ENCODE measurements at places on chromosomes 11 and 22.

DNA sequence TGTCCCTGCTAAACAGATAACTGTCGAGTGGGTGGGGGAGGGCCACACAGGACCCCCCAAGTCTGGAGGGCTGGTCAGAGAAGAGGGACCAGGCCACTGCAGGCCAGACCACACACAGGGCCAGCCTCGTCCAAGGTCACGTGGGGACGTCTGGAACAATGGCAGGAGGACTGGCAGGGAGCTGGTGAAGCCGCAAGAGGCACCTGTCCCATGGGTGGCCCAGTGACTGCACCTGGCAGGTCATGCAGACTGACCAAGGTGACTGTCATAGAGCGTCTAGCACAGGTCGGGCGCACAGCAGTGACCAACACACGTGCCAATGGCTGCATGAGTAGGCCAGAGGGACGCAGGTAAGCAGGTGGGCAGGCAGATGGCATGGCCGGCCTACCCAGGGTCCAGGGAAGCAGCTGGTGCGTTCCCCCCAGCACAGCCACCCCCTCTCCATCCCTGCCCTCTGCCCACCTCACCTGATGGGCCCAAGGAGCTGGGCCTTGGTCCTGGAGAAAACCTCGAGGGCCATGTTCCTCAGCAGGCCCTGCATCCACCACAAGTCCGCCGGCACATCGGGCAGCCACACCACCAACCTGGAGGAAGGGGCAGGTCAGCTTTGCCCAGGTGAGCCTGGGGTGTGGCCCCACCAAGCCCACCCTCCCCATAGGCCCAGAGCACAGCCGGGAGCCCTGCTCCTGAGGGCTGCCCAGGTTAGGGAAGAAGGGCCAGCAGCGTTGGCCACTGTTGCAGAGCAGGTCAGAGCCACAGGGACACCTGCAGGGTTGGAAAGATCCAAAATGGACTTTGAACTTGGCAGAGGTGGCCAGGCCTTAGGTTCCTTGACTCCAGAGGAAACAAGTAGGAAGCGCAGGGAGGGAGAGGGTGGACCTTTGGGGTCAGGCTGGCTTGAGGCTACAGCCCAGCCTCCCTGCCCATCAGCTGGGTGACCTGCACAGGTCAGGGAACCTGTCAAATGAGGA lies 10.4 kb downstream of the PNPLA5 start:
- DNase-seq: no peak

DNA sequence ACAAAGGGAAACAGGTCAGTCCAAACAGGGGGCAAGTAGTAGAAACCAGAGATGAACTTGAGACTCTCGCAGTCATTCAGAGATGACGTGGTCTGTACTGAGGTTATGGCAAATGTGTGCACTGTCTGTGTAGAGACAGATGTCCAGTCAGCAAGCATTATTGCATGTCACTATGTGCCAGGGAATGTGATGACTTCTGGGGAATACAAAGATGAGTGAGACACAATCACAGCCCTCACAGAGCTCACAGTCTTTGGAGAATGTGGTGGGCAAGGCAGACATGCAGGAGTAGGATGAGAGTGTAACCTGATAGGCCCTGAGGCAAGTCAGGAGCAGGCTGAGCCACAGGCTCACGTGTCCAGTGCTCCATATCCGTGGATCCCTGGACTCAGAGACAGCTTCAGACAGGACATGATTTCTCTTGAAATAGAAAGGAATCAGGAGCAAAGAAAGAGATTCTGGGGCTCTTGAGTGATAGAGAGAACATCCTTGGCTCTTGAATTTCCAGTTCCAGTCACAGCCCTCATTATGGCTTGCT lies 550.7 kb downstream of the ETS1 start:
- no peak for DNase-seq

- DNase-seq: peak; percentile 62
Measured at GRCh38 chr11:33507967-33508366, 192.7 kb downstream of the C11orf91 start.

DNA sequence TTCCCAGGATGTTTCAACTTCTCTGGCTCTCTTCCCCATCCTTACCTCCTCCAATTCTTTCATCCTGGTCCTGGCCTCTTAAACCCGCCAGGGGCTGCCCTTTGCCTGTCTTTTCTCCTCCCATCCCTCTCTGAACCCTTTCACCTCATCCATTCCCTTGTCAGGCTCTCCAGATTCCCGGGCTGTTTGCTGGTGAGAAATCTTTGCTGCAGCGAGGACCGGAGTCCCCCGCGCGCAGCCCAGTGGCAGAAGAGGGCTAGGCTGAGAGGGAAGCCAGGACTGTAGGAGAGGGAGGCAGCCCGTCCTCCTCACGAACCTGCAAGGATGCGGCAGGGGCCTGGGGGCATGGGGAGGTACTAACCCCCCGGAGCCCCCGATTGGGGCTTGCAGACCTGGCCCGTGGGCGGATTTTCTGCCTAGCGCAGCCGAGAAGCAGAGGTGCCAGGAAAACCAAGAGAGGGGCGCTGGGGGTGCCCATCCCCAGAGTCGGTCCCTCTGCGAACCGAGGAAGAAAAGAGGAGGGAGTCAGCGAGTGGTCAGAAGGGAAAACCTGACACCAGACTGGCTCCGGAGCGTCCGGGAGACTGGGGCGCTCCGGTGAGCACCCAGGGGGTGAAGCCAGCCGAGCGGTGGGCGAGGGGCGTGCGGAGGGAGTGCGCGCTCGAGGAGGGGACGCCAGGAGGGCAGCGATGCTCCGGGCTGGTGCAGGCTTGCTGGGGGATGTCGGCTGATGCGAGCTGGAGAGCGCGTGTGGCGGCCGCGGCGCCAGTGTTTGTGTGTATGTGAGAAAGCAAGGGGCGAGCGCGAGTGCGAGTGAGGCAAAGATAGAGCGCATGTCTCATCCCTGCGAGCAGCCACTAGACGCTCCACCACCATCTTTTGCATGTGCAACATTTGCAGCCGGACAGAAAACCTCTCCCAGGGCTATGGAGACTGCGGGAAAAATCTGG lies at the start of gene GRIA4:
Gene GRIA4, plus strand, starts transcription at position 242 of the 950 bp plus-strand sequence. CDS start 925 bp downstream, outside the sequence.
- DNase-seq: no peak

GRCh38 chr11:130118165-130118564 lies 41.4 kb upstream of the ST14 start:
- DNase-seq: no peak

GRCh38 chr22:49402169-49402568 lies 425.5 kb downstream of the BRD1 start:
- DNase-seq: no peak

DNA sequence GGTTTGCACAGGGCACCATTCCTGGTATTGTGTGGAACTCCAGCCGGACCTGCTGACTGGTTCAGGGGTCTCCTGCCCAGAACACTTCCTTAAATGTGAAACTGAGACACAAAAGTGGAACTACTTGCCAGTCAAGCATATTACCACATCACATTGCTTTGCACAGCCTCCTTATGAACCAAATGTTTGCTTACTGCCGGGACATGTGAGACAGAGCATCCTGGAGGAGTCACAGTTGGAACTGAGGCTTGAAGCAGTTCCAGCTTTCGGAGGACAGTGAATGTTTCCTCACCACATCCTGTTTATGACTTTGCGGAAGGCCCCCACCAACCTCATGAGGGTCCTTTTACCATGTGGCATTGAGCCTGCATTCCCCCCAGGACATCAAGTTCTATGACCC lies 105.8 kb upstream of the ARHGAP42 start:
- peak; percentile 66 for DNase-seq

DNA sequence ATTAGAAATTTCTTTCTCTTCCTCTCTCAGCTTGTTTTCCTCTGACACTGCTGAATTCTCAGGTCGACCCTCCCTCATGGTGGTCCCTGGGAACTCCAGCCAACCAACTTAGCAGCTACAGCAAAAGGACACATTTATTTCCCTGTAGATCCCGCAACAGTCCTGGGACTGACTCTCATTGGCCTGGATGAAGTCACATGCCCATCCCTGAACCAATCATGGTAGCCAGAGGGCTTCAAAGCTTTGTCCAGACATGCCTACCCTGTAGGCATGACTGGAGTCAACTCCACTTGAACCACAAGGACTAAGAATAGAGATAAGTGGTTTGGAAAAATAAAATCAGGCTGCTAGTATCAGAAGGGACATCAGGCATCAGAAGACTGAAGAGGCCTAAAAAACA lies 84.6 kb upstream of the LRRC55 start:
- DNase-seq: no peak

GRCh38 chr11:109512249-109512648 lies 90.3 kb downstream of the C11orf87 start:
- no peak for DNase-seq

DNA sequence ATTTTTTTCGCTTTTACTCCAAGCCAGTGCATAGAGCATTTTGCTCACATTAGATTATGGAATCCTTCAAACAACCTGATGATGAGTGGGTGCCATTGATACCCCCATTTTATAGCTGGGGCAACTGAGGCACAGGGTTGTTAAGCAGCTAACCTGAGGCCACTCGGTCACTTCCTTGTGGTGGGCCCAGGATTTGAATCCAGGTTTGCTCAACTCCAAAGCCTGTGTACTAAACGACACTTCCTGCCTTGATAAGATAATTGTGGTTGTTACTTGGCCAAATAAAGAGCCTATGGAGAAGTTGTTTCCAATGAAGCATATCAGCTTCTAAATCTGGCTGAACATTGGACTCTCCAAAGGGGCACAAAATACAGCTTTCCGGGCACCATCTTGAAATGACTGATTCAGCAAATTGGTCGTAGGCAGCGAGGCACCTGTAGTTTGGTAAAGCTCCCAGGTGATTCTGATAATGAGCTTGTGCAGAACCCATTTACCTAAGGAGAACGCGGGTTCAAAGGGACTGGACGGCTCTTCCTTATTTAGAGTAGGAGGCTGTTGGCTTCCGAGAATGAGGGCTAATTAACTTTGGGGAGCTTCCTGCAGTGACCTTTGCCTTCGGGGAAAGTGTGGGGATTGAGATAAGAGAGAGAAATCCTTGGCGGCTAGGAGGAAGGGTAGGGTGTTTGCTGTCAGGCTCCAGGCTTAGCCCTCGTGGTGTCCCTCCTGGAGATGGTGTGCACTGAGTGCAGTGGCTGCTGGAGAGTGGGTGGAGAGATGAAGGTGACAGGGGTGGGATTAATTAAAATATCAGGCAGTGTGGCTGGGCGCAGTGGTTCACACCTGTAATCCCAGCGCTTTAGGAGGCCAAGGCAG lies 17.5 kb upstream of the EHF start:
- no peak for DNase-seq

DNA sequence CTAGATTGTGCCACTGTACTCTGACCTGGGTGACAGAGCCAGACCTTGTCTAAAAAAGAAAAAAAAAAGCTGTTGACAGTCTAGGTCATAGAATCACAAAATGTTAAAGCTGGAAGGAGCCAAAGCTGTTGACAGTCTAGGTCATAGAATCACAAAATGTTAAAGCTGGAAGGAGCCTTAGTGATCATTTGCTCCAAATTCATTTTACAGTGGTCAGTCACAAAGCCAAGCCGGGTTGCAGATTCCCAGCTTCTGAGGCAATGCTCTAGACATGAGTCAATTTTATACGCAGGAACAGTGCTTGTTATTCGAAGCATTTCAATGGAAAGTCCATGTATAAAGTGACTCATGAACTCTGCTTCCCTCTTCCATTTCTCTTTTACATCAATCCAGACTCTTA lies 47.4 kb downstream of the SYT13 start:
- DNase-seq: no peak

DNA sequence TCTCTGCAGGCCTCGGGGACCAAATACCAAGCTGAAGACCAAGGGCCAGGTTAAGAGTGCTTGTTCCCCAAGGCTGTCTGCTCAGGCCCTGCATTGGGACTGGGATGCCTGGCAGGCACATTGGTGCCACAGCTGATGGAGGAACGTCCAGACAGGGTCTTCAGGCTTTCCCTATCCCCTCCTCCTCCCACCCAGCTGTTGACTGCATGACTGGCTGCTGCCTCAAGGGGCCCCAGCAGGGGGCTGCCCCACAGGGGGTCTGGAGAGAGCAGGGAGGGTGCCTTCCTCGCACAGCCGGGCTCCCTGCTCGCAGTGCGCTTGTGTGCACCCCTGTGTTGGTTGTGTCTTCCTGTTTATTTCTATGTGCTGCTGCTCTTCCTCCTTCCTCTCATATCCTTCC lies 9.9 kb downstream of the RCOR2 start:
- DNase-seq: no peak

- DNase-seq: no peak
Measured at GRCh38 chr11:19552161-19552560, 160.5 kb upstream of the NAV2 start.

- DNase-seq: no peak
Measured at GRCh38 chr11:1549338-1550330, 22.4 kb downstream of the DUSP8 start.

DNA sequence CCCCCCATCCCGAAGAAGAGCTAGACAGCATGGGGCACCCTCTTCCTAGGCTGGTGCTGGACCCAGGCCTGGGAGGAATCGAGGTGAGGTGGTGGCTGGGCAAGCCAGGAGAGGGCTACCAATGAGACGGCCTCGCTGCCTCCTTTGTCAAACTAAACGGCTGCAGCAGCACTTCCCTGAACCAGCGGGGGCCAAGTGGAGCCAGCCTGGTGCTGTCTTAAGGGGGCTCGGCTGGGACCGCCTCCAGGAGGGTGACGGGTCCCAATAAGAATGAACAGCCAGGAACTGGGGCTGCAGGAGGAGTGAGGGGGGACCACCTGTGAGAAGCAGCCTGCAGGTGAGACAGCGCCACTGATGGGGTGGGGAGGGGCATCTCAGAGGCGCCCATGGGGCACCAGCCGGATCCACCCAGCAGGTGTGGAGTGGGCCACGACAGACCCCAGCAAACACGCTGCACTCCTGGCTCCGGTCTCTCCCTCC lies 17.1 kb downstream of the IFT27 start:
- no peak for DNase-seq

DNA sequence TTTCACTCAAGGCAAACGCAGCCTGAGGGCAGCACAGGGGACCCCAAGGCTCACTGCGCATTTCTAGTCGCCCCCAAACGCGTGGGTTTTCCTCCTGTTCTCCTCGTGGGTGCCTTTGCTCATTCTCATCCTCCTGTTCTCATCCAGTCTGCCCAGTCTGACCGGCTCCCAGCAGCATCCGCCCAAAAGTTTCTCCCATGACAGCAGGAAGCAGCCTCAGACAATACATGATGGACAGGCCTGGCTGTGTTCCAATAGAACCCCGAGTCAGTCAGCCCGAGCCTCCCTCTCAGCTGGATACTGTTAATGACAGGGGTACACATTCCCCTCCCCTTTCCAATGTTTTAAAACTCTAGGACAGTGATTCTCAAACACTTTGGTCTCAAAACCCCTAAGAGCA lies 22.5 kb upstream of the KRTAP5-7 start:
- DNase-seq: no peak

All from T47D (cell line).